ENCODE measurements at places on chromosomes 7 and 10. TPM values are rescaled to one million over a fixed set of nuclear protein-coding genes. Genes with fewer than 3 reads are reported as not detected.

DNA sequence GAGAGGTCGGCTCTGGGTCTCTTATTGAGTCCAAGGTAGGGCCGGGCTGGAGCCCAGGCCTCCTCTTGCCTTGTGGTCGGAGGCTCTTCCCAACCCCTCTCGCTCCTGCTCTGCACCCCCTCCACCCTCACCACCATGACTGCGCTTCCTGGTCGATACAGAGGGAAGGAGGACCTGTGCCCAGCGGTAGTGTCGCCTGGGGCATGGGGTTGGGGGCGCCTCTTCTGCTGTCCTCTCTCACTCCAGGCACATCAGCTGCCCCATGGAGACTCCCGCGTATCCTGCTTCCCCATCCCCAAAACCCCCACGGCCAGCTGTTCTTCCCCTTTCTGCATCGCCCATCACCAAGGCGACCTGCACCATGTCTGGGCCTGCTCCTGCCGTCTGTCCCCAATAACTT lies 44.4 kb downstream of the TMEM270 start:
- no peak overlapping the region for H3K4me3 ChIP-seq
- no peak overlapping the region for H3K27ac ChIP-seq
- peak; percentile 61 for DNase-seq
- H3K4me1 ChIP-seq, result peaks cover 9% of the 10 kb centered on the region
- H3K36me3 ChIP-seq, result no peaks in the 10 kb centered on the region
- no peaks in the 10 kb centered on the region for H3K27me3 ChIP-seq

The OPALIN gene
- total RNA-seq, result not detected

GRCh38 chr10:132188331-132188730 lies 1.6 kb downstream of the DPYSL4 start:
- no peak for DNase-seq
- peaks cover 36% of the 10 kb centered on the region for H3K27me3 ChIP-seq
- no peaks in the 10 kb centered on the region for H3K36me3 ChIP-seq
- H3K4me1 ChIP-seq, result peaks cover 16% of the 10 kb centered on the region

The DYNC1I1 gene
- total RNA-seq, result 2.3 TPM

The GRID1 gene
- 3.0 TPM for total RNA-seq

The HOGA1 gene
- 2.3 TPM for total RNA-seq

DNA sequence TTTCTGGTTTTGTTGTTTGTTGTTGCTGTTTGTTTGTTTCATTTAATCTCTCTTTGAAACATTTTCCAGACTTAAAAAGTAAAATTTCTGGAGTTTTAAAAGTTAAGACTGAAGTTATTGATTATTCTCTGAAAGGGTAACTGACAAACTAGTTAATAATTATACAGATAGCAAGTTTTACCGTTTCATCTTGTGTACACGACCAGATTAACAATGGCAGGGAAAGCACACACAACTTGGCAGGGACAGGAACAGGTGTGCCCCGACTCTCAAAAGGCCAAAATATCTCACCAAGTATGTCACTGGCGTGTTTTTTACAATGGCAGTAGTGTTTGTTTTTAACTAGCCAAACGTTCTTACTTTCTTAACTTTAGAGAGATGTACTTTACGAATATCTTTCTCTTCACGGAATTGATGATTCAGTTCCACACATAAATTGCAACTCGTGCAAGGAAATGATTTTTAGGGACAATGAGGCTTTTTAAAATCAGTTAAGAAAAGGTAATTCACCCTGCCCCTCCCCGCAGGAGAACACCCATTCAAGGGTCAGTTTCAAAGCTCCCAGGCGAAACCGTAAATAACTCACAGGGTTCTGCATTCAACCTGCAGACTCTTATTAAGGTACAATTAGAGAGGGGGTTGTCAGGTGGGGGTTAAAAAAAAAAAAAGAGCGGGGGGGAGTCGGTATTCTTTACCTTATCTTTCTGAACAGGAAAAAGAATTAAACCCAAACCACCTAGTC lies 3.5 kb downstream of the CTBP2 start:
- no peak for DNase-seq
- peak overlapping the region; percentile 91 for H3K27ac ChIP-seq
- no peaks in the 10 kb centered on the region for H3K36me3 ChIP-seq
- peaks cover 64% of the 10 kb centered on the region for H3K4me1 ChIP-seq
- H3K4me3 ChIP-seq, result peak overlapping the region; percentile 71

The CAV1 gene
- 695 TPM for total RNA-seq

DNA sequence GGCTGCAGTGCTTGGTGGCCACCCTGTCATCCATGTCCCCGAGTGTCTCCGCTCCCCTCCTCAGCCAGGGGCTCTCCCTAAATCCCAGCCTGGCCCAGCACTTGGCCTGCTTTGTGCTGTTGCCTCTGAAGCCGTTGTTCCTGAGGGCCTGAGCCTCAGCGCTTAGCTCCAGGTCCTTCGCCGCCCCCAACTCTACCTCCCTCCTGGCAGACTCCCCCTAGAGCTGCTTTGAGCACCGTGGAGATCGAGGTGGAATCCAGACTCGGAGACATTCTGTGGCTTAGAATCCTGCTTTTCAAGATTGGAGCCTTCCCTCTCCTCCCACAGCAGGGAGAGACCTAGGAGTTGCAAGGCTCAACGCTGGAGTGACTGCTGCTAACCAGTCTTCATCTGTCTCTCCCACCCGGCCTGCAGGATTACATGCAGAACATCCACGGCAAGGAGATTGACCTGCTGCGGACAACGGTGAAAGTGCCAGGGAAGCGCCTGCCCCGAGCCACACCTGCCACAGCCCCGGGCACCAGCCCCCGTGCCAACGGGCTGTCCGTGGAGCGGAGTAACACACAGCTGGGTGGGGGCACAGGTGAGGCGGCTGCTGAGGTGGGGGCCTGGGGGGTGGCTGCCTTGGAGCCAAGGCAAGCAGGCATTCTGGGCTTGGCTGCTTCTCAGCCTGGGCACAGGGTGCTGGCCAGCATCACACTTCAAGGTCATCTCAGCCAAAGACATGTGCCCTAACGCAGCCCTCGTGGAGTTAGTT lies 33.3 kb downstream of the GBX1 start:
- no peaks in the 10 kb centered on the region for H3K4me1 ChIP-seq
- H3K27me3 ChIP-seq, result no peaks in the 10 kb centered on the region
- no peak overlapping the region for H3K4me3 ChIP-seq
- no peak overlapping the region for H3K27ac ChIP-seq
- peaks cover 95% of the 10 kb centered on the region for H3K36me3 ChIP-seq

The ADAMTS14 gene
- 0.55 TPM for total RNA-seq

DNA sequence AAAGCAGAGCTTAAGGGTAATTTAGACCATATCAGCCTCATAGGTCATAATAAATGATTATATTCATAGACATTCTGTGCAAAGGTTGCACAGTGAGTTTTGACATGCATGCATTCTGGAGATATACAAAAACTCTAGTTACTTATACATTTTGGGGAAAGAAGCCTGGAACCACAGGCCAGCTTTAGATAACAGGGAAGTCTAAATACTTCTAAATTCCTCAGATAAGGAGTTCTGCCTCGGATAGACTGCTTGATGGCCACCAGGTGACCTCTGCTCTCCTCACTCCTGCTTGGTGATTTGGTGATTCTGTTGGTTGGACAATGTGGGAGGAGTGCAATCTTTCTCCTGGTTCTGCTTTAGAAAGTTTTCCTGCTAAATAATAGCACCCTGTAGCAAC lies 77.9 kb downstream of the SGMS1 start:
- H3K27ac ChIP-seq, result no peak overlapping the region
- H3K4me3 ChIP-seq, result no peak overlapping the region

GRCh38 chr10:123742751-123743440 lies 76.7 kb downstream of the GPR26 start:
- no peak for DNase-seq
- no peak overlapping the region for H3K4me3 ChIP-seq
- H3K27me3 ChIP-seq, result no peaks in the 10 kb centered on the region
- H3K4me1 ChIP-seq, result no peaks in the 10 kb centered on the region

GRCh38 chr7:90165724-90166123 lies 11.5 kb downstream of the STEAP1 start:
- H3K36me3 ChIP-seq, result no peaks in the 10 kb centered on the region
- H3K27me3 ChIP-seq, result no peaks in the 10 kb centered on the region
- H3K4me1 ChIP-seq, result no peaks in the 10 kb centered on the region

GRCh38 chr7:107989618-107990373 lies 13.2 kb downstream of the LAMB1 start:
- peaks cover 3% of the 10 kb centered on the region for H3K4me1 ChIP-seq
- H3K36me3 ChIP-seq, result peaks cover 23% of the 10 kb centered on the region
- H3K27ac ChIP-seq, result no peak overlapping the region
- no peak overlapping the region for H3K4me3 ChIP-seq

DNA sequence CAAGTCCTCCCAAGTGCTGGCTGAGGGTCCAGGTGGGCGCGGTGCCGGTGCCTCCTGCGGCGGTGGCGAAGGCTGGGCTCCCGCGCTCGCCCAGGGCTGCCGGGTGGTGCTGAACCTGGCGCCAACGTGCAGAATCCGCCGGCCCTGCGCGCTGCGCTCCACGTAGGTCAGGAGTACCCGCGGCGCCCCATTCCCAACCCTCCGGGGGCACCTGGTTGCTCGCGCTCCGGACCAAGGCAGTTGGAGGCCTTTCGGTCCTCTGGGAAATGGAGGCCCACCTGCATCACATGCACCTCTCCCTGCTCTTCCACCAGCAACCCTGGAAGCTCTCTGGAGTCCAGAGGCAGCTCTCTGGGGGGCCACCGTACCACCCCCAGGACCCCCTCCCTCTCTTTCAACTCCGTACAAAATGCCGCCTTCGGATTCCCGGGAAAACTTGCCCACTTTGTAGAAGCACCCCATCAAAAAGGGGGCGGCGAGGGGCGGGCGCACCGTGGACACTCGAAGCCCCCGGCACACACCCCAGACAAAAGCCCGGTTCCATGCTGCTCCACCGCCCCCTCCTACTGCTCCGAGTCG lies 745 bp downstream of the SLC16A9 start:
- no peak for DNase-seq
- no peaks in the 10 kb centered on the region for H3K36me3 ChIP-seq
- peaks cover 18% of the 10 kb centered on the region for H3K27me3 ChIP-seq
- peak overlapping the region; percentile 48 for H3K4me3 ChIP-seq
- H3K27ac ChIP-seq, result no peak overlapping the region
- no peaks in the 10 kb centered on the region for H3K4me1 ChIP-seq

The SLC13A4 gene
- total RNA-seq, result not detected

DNA sequence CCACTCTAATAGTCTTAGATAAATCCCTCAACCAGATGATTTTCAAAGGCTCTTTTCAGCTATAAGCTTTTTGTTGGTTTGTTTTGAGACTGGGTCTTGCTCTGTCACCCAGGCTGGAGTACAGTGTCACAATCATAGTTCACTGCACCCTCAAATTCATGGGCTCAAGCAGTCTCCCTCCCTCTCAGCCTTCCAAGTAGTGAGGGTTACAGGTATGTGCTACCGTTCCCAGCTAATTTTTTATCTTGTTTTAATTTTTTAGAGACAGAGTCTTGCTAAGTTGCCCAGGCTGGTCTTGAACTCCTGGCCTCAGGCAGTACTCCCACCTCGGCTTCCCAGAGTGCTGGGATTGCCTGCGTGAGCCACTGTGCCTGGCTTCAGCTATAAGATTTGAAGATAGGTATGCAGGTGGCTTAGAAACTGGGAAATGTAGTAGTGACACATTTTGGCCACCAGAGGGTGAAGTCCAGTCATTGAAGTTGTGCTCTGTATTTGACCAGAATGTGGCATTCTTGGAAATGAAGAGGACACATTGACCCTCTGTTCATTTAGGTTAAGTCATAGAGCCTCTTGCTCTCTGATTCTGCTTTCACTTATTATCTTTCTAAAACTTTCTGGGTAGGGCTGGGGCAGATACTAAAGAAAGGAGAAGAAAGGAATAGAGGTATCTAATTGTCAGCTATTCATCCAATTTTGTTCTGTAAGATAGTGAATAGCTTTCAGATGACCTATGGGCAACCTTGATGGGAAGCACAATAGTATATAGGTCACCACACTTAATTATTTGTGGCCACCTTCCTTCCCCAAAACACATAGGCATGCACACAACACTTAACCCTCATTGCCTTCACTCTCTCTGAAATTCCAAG lies 36.0 kb downstream of the R3HCC1L start:
- H3K4me1 ChIP-seq, result no peaks in the 10 kb centered on the region
- H3K4me3 ChIP-seq, result no peak overlapping the region
- no peak overlapping the region for H3K27ac ChIP-seq
- peaks cover 27% of the 10 kb centered on the region for H3K36me3 ChIP-seq
- no peak for DNase-seq
- no peaks in the 10 kb centered on the region for H3K27me3 ChIP-seq

DNA sequence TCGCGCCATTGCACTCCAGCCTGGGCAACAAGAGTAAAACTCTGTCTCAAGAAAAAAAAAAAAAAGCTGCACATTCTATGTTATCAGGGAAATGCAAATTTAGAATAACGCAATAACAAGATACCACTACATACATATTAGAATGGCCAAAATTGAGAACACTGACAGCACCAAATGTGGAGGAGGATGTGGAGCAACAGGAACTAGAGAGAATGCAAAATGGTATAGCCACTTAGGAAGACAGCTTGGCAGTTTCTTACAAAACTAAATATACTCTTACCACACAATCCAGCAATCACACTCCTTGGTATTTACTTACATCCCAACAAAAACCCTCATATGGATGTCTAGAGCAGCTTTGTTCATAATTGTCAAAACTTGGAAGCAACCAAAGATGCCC lies 76.8 kb downstream of the ALOX5 start:
- H3K27ac ChIP-seq, result no peak overlapping the region
- no peak for DNase-seq
- H3K36me3 ChIP-seq, result no peaks in the 10 kb centered on the region
- H3K4me1 ChIP-seq, result no peaks in the 10 kb centered on the region
- no peaks in the 10 kb centered on the region for H3K27me3 ChIP-seq

The POLL gene
- total RNA-seq, result 30.4 TPM

GRCh38 chr10:17428351-17429097 lies 25.9 kb downstream of the ST8SIA6 start:
- no peak for DNase-seq
- H3K27ac ChIP-seq, result peak overlapping the region; percentile 12
- no peaks in the 10 kb centered on the region for H3K36me3 ChIP-seq

- H3K4me3 ChIP-seq, result no peak overlapping the region
- DNase-seq, result no peak
- H3K27ac ChIP-seq, result no peak overlapping the region
- H3K27me3 ChIP-seq, result no peaks in the 10 kb centered on the region
Observed at GRCh38 chr10:36679554-36679953, 445.8 kb upstream of the ANKRD30A start.

GRCh38 chr7:36606153-36606975 lies 117.9 kb downstream of the AOAH start:
- H3K36me3 ChIP-seq, result no peaks in the 10 kb centered on the region
- DNase-seq, result no peak
- H3K4me1 ChIP-seq, result no peaks in the 10 kb centered on the region

DNA sequence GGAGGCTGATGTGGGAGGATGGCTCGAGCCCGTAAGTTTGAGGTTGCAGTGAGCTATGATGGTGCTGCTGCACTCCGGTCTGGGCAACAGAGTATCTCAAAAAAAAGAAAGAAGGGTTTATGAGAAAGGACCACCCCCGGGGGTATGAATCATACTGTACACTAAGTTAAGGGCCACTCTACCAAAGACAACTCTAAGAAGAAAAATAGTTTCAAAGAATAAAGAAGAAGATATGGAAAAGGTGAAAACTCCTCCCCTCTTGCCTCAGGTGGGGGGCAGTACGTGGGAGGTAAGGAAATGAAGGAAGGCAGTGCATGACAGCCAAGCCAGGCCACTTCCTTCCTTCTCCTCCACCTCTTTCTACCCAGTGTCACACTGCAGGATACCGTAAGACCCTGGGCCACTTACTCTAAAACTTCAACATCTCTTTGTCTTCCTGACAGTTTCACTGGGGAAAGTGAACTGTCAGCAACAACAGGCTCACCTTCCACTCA lies 61.3 kb downstream of the PIP4K2A start:
- no peaks in the 10 kb centered on the region for H3K36me3 ChIP-seq
- no peaks in the 10 kb centered on the region for H3K27me3 ChIP-seq
- H3K4me3 ChIP-seq, result no peak overlapping the region
- no peak for DNase-seq
- no peak overlapping the region for H3K27ac ChIP-seq
- peaks cover 76% of the 10 kb centered on the region for H3K4me1 ChIP-seq

GRCh38 chr7:134513169-134513752 lies 14.1 kb upstream of the AKR1B10 start:
- H3K36me3 ChIP-seq, result no peaks in the 10 kb centered on the region
- H3K27ac ChIP-seq, result no peak overlapping the region
- no peak overlapping the region for H3K4me3 ChIP-seq
- no peaks in the 10 kb centered on the region for H3K4me1 ChIP-seq

All from upper lobe of right lung (tissue), 1 donor.